LNCaP clone FGC (cell line): ENCODE measurements at places on chromosomes 7 and 10.

DNA sequence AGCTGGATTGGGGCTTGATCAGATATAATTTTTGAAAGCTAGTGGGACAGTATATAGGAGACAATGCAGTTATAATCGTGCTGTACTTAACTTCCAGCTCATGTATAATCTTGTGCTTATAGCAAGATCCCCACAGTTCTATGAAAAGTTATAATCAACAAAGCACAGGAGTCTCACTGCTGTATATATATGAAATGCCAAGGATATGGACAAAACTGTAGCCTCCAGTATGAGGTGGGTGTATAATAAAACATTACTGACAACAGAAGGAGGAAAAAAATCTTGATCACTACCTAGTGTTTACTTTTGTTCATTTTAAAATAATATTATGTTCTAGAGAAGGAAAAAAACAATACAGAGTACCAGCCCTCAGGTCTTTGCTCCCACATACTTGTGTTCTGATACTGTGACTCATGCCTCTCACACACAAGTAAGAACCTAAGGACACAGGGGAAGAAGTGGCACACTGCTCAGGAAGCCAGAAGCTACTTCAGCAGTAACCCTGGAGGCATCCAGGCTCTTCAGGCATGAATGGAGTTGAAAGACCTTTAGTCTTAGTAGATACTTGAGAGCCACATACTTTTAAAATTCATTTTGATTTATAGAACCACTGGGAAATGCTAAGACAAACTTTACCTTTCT is 265.7 kb upstream of the IMMP2L start:
- DNase-seq = no peak

GRCh38 chr7:73931502-73931901 is 70.5 kb downstream of the TMEM270 start:
- DNase-seq = no peak

- DNase-seq = no peak
These were observed 115.5 kb upstream of the ADARB2 start for GRCh38 chr10:1852841-1853240.

- no peak for DNase-seq
These were observed 240.9 kb downstream of the THSD7A start for GRCh38 chr7:11591055-11591633.
